ENCODE measurements at places on chromosomes 2 and 18.
A peak's percentile ranks its signal among the peaks of the same experiment; 100 is the strongest.

GRCh38 chr2:58064086-58064485 lies 17.5 kb downstream of the VRK2 start:
- no peak for DNase-seq

- DNase-seq: no peak
Observed at GRCh38 chr2:33391529-33392255, 84.8 kb upstream of the RASGRP3 start.

- DNase-seq: no peak
Observed at GRCh38 chr2:43831543-43832294, 6.9 kb downstream of the ABCG5 start.

GRCh38 chr2:230899786-230900185 lies 25.3 kb downstream of the GPR55 start:
- peak; percentile 68 for DNase-seq

DNA sequence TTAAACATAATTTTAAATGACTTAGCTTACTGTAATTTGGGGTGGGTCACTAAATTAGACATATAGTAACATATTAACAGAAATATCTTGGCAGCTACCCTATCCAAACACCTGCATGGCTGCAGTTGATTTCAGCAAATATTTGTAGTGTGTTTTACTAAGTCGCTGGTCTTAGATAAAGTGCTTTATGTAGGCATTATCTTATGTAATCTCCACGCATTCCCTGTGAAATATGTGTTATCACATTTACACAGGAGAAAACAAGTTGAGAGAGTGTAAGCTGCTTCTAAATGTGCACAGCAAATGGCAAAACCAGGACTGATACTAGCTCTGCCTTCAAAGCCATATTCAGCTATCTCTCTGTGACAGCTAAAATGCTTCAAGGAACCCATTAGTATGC lies 72.0 kb downstream of the NYAP2 start:
- DNase-seq: no peak

DNA sequence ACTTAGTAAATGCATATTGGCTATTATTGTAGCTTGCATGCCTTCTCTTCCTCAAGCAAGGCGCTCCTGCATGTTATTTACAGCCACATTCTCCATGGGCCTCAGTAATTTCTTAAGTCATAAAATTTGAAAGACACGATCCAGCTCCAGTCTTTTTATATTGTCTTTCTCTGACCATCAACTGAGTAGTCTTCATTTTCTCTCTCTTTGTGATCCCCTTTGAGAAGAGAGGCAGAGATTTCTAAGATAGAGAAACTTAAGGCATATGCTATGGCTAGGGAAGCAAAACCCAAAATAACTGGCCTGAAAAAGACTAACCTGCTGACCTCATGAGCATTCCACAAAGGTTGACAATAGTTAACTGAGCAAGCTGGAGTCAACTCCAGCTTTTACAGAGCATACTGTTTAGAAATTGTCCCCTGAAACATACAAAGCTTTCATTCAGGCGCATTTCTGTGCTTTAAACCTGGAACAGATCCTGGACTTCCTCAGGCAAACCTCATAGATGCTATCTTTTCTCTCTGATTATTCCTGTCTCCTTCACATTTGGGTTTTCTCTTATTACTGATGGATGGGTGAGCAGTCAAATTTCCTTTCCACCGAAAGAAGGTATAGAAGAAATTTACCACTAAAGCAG lies 4.6 kb downstream of the DPP4 start:
- no peak for DNase-seq

DNA sequence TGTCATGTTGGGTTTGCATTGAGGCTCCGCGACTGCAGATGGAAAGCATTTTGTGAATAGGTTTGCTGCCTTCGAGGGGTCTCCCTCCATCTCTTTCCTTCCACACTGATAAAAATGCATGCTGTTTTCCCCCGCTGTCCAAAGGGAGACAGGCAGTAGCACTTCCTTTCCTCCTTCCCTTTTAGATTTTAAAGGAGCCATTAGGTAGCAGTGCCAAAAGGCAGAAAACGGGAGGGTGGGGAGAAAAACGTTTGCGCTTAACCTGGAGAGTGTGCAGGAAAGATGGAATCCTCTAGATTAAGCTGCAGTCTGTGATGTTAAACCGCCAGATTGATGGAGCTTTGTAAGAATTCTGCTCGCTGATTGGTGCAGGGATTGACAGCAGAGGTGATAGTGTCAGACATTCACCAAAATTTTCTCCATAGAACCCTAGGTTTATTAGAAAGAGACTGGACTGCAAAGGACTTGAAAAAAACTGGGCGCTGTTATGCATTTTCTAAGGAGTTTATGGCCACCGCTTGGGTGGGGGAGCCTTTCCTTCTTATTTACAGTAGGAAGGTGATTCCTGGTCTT lies 688 bp downstream of the MAPRE2 start:
- DNase-seq: no peak

- DNase-seq: no peak
Observed at GRCh38 chr2:203835892-203836800, 31.4 kb upstream of the CTLA4 start.

DNA sequence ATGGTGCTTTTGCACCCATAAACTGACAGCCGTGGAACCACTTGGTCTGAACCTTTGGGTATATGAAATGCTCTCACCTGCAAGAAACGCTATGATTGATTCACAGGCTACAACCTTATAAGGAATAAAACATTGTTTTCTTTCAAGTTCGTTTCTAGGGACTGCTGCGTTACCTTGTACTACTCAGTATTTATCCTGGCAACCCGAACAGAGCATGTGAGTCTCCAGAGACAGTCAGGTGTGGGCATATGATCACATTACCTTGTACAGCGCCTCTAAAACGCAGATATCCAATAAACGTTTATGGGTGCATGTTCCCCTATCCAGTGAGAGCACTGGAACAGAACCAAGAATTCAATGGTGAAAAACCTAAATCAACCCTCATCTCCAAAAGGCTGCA lies 1.7 kb downstream of the CCBE1 start:
- DNase-seq: no peak

DNA sequence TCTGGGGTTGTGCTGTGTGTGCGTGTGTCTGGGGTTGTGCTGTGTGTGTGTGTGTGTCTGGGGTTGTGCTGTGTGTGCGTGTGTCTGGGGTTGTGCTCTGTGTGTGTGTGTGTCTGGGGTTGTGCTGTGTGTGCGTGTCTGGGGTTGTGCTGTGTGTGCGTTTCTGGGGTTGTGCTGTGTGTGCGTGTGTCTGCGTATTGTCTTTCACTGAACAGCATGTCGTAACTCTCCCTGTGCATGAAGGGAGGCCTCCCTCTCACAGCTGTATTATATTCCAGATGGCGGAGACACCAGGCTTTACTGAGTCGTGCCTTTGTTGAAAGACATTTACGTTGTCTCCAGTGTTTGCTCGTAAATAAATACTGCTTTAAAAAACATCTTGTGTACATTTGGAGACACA lies 5.9 kb downstream of the ACKR3 start:
- no peak for DNase-seq

GRCh38 chr18:63648241-63648640 lies 4.2 kb upstream of the SERPINB4 start:
- DNase-seq: no peak

DNA sequence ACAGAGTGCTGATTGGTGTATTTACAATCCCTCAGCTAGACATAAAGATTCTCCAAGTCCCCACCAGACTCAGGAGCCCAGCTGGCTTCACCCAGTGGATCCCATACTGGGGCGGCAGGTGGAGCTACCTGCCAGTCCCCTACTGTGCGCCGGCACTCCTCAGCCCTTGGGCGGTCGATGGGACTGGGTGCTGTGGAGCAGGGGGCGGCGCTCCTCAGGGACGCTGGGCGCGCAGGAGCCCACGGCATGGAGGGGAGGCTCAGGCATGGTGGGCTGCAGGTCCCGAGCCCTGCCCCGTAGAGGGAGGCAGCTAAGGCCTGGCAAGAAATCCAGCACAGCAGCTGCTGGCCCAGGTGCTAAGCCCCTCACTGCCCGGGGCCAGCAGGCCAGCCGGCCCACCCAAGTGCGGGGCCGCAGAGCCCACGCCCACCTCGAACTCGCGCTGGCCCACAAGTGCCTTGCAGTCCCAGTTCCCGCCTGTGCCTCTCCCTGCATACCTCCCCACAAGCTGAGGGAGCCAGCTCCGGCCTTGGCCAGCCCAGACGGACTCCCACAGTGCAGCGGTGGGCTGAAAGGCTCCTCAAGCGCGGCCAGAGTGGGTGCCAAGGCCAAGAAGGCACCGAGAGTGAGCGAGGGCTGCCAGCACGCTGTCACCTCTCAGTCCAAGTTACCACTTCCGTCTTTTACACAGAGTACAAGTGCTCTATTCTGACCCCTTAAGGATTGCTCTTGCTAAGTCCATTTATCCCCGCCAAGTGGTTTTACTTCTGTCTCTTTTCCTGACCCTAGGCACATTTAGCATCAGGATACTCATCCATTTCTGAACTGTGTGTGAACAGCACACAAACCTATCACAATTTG lies 1.7 kb upstream of the RPE start:
- no peak for DNase-seq

- no peak for DNase-seq
Observed at GRCh38 chr2:163856941-163857340, 121.1 kb upstream of the FIGN start.

GRCh38 chr2:96875498-96876268 lies 5.8 kb upstream of the SEMA4C start:
- no peak for DNase-seq

GRCh38 chr2:186531257-186531775 lies 45.3 kb downstream of the ZC3H15 start:
- no peak for DNase-seq

DNA sequence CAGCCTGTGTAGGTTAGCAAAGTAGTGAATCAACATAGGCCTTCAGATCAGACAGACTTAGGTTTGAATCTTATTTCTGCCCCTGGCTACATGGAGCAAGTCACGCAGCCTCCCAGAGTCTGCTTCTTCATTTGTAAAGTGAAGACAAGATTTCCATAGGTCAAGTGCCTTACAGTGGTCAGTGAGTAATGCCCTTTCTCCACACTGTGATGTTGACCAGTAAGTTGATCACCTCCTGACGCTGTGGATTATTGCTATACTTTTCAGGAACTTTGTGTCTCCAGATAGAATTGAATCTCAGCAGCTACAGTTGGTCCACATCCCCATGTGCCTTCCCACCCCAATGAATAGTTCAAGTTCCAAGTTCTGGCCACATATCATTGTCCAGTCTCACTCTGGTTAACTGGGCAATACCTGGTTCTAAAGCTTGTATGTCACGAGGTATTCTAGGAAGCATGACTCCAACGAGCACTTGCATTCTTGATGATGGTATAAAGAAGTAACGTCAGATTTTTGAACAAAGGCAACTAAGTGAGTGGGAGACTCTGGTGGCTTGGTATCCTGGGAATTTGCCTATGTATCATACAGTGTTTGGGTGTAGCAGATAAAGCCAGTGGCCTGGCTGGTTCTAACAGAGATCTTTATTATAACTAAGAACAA lies 2.1 kb upstream of the CLIP4 start:
- DNase-seq: no peak

DNA sequence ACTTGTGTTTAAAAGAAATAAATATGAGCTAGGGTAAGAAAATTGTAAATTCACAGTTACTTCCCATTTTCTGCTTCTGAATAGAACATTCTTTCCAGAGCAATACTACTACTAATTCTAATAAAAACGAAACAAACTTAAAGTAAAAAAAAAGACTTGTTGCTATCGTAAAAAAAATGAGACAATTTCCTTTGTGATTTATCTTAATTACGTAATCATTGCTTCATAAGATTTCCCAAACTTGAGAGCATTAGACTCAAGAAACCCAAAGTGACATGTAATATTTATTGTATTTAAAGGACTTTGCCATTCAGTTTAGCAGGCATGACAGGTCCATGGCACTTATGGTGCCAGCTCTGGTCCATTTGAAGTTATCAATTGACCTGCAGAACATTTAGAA lies 153.8 kb downstream of the AQP4 start:
- DNase-seq: no peak

GRCh38 chr2:9310377-9310776 lies 103.8 kb downstream of the ASAP2 start:
- DNase-seq: no peak

- DNase-seq: no peak
Observed at GRCh38 chr2:215411941-215412743, 23.7 kb downstream of the FN1 start.

GRCh38 chr2:74556831-74557370 lies 2.4 kb downstream of the DOK1 start:
- DNase-seq: no peak

DNA sequence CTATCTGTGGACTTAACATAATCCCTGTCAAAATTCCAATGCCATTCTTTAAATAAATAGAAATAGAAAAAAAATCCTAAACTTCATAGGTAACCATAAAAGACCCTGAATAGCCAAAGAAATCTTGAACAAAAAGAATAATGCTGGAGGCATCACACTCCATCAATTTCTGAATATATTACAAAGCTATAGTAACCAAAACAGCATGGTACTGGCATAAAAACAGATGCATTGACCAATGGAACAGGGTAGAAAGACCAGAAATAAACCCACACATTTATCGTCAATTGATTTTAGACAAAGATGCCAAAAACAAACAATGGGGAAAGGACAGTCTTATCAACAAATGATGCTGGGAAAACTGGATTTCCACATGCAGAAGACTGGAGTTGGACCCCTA lies 205.7 kb downstream of the VAPA start:
- DNase-seq: no peak

- DNase-seq: no peak
Observed at GRCh38 chr2:239255218-239255617, 145.6 kb downstream of the HDAC4 start.

- no peak for DNase-seq
Observed at GRCh38 chr2:157460384-157460837, 16.5 kb upstream of the CYTIP start.

- peak; percentile 28 for DNase-seq
Observed at GRCh38 chr18:7567474-7568425, 634 bp downstream of the PTPRM start.

DNA sequence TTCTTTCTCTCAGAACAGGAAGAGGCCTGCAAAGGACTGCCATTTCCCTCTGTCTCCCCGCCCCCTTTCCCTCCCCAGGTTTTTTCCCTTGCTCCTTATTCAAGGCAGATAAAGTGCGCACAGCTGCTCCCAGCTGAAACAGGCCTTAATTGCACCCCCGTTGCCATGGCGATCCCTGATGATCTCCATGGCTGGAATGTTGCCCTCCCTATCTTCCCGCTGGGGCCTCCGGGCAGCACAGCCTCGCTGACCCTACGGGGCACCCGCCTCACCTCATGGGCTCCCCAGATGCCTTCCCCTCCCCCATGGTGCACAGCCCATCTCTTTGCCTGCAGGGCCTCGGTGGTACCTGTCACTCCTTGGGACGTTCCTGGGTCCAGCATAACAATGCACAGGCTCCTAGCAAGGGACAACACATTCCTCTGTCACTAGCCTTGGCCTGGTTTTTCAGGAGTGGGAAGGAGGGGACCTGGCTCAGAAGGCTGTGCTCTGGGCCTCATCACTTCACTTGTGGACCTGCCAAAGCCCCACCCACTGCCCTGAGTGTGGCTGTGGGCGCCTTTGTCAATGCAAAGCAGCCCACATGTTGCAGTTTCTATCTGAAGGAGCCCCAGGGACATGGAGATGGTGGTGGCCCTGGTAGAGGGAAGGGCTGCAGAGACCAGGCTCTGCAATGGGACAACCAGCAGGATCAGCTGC lies 115.0 kb downstream of the CELF4 start:
- no peak for DNase-seq

DNA sequence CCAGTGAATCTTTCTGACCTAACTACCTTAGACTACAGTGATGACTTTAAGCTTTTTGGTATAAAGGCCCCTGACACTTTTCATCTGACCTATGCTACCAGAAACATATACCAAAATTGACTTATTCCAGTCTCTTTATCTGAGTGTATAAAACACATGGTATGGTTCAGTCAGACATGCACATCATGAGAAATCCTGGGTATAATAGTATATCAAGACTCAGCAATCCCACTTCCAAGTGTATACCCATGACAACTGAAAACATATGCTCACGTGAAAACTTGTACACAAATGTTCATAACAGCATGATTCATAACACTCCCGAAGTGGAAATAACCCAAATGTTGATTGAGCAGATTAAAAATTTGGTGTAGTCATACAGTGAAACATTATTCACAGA lies 70.0 kb upstream of the RPRM start:
- no peak for DNase-seq

Data from activated T-cell treated with anti-CD3 and anti-CD28 coated beads, Interleukin-2, amount 50 U/mL, for 48 hours (primary cell).